Activated CD4-positive, alpha-beta T cell treated with anti-CD3 and anti-CD28 coated beads, Interleukin-2, amount 50 U/mL, for 24 hours (primary cell): ENCODE measurements at places on chromosomes 1 and 21.

- no peak for DNase-seq
These were observed 20.5 kb downstream of the HTR1D start for GRCh38 chr1:23196627-23197328.

GRCh38 chr1:67468066-67468718 is 38.0 kb upstream of the SERBP1 start:
- DNase-seq, result no peak

DNA sequence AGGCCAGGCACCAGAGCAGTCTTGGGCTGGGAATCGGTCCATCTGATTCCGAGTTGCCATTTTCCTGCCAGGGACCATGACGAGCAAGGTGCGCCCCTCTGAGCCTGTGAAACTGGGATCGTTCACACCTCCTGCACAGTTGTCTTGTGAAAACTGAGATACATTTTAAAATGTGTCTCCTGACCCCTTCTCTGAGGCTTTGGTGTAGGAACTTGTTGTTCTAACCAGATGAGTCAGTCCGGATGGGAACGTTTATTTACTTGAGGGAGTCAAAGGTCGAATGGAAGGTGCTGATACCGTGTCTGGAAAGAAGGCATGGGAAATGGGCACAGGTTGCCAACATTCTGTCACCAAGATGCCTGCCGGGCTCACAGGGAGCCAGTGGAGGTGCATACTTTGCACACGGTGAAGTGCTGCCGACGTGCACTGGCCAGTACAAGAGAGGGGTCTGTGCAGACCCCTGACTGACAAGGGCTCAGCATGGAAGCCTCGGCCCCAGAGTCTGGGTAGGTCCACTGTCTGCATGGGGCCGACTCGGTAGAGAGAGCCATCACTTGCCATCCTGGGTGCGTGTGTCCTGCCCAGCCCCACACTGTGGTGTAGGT is 7.4 kb upstream of the KCNN3 start:
- no peak for DNase-seq

DNA sequence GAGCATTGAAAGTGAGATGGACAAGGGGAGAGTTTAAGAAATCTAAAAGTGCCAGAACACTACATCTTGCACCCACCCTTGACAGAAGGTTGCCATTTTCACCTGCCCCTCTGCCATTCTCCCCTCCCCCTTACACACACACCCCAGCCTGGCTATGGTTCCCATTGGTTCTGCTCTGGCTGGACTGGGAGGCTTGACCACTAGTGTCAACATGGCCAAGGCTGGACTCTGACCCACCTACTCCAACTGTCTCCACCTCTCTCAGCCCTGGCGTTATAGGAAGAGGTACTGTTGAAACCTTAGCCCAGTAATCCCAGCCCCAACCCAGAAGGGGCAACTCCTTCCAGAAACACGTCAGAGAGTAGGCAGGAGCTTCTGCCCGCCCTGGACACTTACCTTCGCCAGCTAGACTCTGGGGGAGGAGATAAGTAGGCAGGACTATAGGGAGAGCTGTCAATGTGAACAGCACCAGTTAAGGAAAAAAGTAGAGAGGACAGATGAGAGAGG is 4.5 kb downstream of the CRTC2 start:
- no peak for DNase-seq

- no peak for DNase-seq
These were observed 10.9 kb upstream of the MPZL1 start for GRCh38 chr1:167710836-167711235.

DNA sequence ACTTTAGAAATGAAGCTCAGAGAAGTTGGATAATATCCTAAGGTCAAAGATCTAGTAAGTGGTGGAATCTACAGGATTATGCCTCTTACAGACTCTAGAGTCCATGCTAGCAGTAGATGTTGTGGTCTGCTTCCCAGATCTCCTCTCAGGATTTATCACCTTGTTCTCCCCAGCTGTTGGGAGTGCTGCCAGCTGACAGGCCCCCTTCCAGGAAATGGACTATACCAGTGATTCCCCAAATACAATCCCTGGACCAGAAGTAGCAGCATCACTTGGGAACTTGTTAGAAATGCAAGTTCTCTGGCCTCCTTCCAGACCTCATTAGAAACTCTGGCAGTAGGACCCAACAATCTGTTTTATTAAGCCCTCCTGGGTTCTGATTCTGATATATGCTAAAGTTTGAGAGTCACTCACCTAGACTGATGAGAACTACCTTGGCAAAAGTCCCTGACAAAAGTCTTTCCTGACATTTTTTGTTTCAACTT is 24.5 kb upstream of the NTNG1 start:
- no peak for DNase-seq

DNA sequence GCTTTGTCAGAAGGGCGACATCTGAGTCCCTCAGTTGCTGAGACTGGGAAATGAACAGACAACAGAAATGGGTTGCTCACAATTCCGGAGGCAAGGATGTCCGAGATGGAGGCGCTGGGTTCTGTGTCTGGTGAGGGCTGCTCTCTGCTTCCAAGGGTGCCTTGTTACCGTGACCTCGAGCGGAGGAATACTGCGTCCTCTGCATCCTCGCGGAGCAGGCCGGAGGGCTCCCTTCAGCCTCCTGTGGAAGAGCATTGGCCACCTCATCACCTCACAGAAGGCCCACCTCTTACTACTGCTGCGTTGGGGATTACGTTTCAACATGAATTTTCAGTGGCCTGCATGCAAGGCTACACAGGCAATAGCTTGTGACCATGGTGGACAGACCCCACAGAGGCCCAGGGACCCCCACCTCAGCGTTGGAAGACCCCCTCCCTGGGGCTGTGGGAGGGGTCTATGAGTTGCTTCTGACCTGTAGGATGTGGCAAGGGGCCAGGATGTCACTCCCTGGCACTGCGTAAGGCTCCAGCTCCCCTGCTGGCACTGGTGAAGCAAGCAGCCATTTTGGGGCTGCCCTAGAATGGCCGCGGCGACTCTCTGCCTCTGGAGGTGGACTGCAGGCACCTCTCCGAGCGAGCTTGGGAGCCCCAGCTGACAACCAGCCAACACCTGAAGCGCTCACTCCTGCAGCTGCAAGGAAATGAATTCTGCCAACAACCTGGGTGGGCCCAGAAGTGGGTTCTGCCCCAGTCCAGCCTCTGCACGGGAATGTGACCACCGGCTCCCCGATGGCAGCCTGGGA is 36.3 kb upstream of the COL6A1 start:
- DNase-seq, result no peak
